M059J (cell line): ENCODE measurements at places on chromosomes 2 and 18. TPM values are rescaled to one million over a fixed set of nuclear protein-coding genes. Genes with fewer than 3 reads are reported as not detected.
A peak's percentile ranks its signal among the peaks of the same experiment; 100 is the strongest.

- DNase-seq = peak; percentile 85
Measured at GRCh38 chr2:112621790-112622527, 23.8 kb upstream of the SLC20A1 start.

- peak; percentile 94 for DNase-seq
Measured at GRCh38 chr2:191636235-191636543, 41.7 kb upstream of the NABP1 start.

GRCh38 chr2:183995632-183996031 lies 602.7 kb upstream of the ZNF804A start:
- peak; percentile 3 for DNase-seq

DNA sequence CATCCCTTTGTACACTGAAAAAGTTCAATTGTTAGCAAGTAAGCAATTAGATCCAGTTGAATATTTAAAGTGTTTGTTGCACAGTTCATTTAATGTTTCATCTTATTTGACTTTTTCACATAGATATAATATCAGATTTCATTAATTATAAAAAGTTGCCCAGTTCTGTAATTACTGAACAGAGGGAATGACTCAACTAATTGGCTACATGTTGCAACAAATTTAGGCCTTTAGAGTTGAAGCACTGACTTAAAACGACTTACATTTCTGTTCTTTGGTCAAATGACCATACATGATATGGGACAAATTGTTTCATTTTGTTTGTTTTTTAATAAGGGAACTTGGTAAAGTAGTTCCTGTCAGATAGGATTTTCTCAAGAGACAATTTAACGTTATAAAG lies 68.5 kb upstream of the FAM117B start:
- no peak for DNase-seq

- DNase-seq = no peak
Measured at GRCh38 chr2:218997731-218998130, 4.5 kb upstream of the CRYBA2 start.

DNA sequence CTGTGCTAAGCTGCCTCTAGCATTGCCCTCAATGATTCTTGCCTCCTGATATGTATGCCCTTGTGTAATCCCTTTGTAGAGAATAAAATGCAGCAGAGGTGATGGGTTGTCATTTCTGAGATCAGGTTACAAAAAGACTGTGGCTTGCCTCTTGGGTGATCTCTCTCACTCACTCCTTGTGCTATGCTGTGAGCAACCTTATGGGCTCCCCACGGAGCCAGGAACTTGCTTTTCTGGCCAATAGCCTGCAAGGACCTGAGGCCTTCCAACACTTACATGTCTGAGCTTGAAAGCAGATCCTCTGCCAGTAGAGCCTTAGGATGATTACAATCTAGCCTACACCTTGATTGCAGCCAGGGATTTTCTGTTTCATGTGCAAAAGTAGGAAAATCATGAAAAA lies 123.1 kb upstream of the XIRP2 start:
- DNase-seq = no peak

The NT5DC4 gene
- not detected in 2 replicates for total RNA-seq

The DNAH7 gene
- 0.64 and 1.1 TPM in 2 replicates for total RNA-seq

GRCh38 chr2:96872591-96873349 lies 2.9 kb upstream of the SEMA4C start:
- peak; percentile 29 for DNase-seq

The ACADL gene
- not detected in 2 replicates for total RNA-seq
